ENCODE measurements at places on chromosomes 5 and 9. TPM values are rescaled to one million over a fixed set of nuclear protein-coding genes. Genes with fewer than 3 reads are reported as not detected.

GLRA1 gene
- polyA plus RNA-seq, result not detected

OXCT1 gene
- polyA plus RNA-seq, result 55.4 TPM

SPATA31E1 gene
- polyA plus RNA-seq, result not detected

GZMA gene
- polyA plus RNA-seq, result 0.96 TPM

- no peak for DNase-seq
These were observed 37.3 kb upstream of the FBP1 start for GRCh38 chr9:94676446-94677131.

- no peak for DNase-seq
These were observed 166.0 kb downstream of the OLFM1 start for GRCh38 chr9:135253305-135254004.

DNA sequence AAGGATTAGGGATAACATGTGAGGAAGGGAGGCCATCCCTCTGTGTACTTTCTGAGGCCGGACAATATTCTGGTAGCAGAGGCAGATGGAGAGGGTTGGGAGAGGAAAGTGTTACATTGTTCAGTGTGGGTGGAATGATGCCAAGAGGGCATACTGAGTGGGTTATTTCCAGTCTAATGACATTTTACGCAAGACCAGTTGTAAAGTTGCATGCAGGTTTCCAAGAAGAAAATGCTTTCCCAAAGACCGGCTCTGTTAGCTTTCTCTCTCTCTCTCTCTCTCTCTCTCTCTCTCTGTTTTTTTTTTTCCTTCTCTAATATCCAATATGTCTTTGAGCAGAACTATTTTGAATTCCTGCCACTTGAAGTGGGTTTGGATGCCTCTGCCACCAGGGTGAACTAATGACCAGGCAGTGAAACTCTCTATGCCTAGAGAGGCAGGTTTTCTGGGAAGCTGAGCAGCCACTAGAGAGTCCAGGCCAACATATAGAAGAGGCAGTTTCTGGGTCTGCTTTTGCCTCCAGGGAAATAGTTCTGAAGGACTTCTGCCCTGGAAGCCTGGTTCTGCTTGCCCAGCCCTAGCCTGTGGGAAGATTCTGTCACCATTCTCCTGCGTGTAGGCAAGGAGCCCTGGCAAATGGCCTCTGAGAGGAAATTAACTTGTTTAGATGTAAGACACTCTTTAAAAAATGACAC lies 24.4 kb upstream of the ZNF366 start:
- no peak for DNase-seq

GRCh38 chr9:98019098-98019497 lies 36.0 kb downstream of the ANP32B start:
- DNase-seq, result no peak

GRCh38 chr5:72477176-72477575 lies 30.0 kb downstream of the ZNF366 start:
- DNase-seq, result no peak
